ENCODE measurements at places on chromosomes 5 and 9.

DNA sequence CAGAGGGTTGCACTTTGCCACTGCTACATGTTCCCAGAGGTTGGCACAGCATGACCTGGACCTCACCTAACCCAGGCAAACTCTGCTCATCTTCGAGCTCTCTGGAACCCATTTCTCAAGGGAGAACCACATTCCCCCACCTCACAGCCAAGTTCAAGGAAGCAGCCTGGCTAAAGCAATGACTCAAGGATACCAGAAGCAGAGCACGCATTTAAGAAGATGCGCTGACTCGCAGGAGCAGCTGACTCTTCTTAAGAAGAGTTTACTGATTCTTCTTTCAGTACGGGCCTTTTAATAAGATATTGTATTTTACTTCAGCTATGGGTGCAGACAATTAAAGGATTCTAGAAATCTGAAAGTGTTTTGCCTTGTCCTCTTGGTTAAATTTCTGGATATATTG is 4.1 kb upstream of the SEMA5A start:
- no peak for DNase-seq

GRCh38 chr9:96177005-96177718 is 124.8 kb downstream of the HSD17B3 start:
- DNase-seq, result no peak

DNA sequence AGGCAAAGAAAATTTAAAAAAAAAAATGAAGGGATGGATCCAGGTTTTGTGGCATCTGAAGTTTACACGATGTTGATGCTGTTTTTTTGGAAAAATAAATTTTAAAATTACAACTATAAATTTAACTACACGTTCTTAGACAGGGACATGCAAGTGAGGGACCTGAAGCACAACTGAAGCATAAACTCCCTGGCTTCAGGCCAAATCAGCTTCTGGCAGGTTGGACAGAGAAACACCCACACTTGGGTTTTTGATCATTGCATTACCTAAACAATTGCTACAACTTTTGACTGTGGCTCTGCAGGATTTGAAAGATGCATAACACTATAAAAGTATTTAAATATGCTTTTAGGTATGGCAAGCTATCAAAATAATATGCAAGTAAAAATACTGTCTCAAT is 1318.3 kb upstream of the DMAC1 start:
- DNase-seq, result no peak

DNA sequence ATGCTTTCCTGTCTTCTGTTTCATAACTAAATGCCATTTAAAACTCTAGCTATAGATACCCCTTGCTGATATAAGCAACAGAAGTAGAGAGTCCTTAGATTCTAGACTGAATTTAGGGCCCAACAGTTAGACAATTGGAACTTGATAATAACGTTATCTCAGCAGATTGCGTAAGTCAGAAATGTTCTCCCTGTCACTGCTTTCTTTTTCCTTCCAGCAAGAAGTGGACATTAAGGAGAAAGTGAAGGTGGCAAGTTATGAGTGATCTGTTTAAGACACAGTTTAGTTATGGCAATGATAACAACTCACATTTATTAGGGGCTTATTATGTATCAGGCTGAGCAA is 6.9 kb upstream of the GLIS3 start:
- DNase-seq, result no peak

DNA sequence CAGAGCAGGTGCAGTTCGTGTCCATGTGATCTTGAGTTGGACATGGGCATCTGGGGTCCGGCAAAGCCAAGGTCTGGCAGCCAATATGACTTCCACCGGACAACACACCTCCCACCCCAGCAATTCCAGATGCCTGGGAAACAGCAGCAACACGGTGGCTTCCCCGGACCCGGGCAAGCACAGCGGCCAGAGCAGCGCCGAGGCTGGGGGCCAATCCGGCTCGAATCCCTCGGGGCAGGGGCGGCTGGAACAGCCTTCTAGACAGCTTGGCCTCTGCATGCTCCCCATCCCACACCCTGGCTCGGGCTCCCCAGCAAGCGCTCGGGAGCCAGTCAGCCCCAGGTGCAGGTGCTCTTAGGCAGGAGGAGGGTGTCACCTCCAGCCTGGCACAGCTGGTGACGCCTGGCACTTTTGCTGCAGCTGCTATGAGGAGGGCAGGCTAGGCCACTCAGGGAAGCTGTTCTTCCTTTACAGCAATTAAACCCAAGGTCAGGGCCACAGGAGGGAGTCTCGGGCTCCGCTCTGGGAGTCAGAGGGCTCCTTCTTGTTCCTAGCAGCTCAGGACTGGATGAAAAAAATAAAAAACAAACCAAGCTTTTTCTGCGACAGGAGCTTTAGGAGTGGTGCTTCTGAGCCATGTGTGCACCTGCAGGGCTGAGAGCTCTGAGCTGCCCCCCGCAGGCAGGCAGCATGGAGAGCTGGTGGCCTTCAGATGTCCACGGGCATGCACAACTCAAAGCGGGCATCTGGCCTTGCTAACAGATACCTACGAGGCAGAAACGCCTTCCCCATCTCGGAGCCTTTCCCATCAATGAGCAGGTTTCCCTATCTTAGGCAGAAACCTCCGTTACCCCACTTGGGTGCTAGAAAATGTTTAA is 28.2 kb downstream of the DBH start:
- no peak for DNase-seq

GRCh38 chr9:27800692-27801370 is 227.6 kb upstream of the C9orf72 start:
- no peak for DNase-seq

- DNase-seq, result no peak
These were observed 141.9 kb upstream of the IER5L start for GRCh38 chr9:129319938-129320481.

GRCh38 chr9:16316456-16316855 is 554.0 kb downstream of the BNC2 start:
- DNase-seq, result no peak

- DNase-seq, result no peak
These were observed 322.8 kb upstream of the RFX3 start for GRCh38 chr9:3848445-3849114.

- no peak for DNase-seq
These were observed at the start of gene LCN2 for GRCh38 chr9:128149001-128149701. Gene LCN2, plus strand, starts transcription at chr9:128149453. Its CDS starts 73 bp downstream, at chr9:128149526.

GRCh38 chr5:54637654-54638053 is 120.1 kb downstream of the SNX18 start:
- DNase-seq, result no peak

GRCh38 chr9:87445646-87446045 is 52.0 kb upstream of the DAPK1 start:
- DNase-seq, result no peak

- DNase-seq, result no peak
These were observed 52.2 kb downstream of the PTCD2 start for GRCh38 chr5:72372331-72372730.

GRCh38 chr5:2729189-2729588 is 22.3 kb downstream of the IRX2 start:
- DNase-seq, result no peak

DNA sequence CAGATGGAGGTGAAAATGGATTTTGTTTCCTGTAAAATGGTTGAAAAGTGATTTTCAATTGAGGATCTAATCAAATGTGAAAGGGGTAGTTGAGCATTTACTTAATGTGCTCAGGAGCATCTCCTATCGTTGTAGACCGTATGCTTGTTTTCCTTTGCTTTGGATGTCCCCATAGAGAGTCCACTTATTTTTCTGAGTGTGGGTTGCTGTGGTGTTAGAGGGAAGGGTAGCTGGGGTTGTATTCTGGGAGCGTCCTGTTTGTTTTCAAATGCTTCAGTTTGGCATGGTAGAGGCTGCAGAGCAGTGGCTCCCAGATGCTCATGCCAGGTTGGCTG is 154.1 kb downstream of the MAT2B start:
- DNase-seq, result no peak

- no peak for DNase-seq
These were observed 194.9 kb downstream of the ATP10B start for GRCh38 chr5:160657068-160657507.

- DNase-seq, result no peak
These were observed 22.6 kb downstream of the STXBP1 start for GRCh38 chr9:127634698-127635097.

DNA sequence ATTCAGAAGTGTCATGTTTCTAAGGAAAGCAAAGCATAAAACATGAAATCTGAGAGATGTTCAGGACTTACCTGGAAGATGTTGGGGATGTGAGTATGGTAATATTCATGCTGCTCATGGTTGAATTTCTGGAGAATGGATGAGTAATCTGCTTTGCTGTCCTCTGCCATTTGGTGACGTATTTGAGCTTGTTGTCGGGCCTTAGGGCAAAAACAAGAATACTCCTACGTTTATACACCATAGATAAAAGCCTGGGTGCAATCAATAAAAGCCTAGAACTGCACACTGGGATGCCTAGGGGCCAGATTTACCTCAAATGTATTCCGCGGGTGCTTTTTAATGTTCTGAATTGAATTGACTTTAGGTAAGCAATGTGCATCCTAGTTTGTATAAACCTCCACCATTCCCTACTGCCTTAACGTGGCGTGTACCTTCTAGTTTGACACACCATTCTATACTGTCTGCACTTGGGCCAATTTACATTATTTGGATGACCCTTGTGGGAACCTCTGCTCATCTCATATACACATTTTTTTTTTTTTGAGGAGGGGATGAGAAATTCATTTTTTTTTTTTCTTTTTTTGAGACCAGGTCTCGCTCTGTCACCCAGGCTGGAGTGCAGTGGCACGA is 94.4 kb downstream of the USP20 start:
- DNase-seq, result no peak

GRCh38 chr5:65535529-65535987 is 27.4 kb downstream of the CENPK start:
- DNase-seq, result no peak
